ENCODE measurements at places on chromosomes 4 and X.

GRCh38 chr4:102569200-102569599, 68.0 kb downstream of the NFKB1 start:
- DNase-seq, result no peak

DNA sequence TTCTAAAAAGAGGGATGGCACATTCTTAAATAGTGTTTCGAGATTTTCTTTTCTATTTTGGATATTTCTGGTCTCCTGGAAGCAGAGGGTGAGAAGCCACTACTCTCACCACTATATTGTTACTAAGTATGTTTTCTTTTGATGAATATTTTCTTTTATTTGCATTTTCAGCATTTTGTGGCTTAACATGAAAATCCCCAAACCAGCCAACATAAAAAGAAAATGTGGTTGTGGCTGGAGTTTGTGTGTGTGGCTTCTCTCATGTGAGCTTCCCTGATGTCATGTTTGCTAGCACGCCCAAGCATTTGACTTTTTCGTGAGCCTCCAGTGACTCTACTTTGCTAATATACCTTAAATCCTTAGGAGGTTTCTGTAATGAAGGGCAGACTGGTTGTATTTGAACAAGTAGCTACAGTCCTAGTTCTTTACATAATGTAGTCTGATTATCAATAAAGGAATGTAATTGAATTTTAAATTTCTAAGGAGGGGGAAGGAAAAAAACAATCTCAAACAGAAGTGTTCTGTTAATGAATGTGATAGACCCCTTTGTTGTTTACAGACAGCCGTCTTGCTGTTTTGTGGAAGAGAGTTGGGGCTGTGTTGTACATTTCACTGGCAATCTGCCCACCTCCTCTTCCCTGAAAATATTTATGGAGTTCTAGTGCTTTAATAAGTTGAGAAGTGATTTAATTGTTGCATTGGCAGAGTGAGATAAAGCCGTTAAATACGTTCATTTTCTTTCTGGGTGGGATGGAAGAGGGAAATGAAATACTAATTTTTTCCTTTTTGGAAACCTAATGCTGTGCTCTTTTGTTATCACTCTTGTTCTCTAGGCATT, 114.6 kb downstream of the ARHGAP10 start:
- DNase-seq, result peak; percentile 70

GRCh38 chr4:27381815-27382214, 521.2 kb downstream of the STIM2 start:
- DNase-seq, result no peak

DNA sequence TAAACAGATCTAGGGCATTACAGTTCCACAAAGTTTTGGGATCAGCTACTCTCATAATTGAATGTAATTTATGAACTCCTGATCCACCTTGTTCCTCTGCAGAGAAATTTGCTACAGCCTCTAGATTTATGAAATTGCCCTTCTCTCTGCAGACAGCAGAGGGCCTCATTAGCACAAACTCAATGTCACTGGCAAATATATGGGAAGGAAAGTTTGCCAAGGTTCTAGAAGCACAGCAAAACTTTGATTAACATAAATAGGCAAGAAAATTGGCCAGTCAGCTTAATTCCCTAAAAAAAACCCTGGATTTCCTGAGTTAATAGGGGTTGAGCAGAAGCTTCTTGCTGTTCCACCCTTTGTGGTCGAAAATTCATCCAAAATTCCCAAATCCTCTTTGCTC, 31.5 kb downstream of the PRPS1 start:
- DNase-seq, result peak; percentile 29

DNA sequence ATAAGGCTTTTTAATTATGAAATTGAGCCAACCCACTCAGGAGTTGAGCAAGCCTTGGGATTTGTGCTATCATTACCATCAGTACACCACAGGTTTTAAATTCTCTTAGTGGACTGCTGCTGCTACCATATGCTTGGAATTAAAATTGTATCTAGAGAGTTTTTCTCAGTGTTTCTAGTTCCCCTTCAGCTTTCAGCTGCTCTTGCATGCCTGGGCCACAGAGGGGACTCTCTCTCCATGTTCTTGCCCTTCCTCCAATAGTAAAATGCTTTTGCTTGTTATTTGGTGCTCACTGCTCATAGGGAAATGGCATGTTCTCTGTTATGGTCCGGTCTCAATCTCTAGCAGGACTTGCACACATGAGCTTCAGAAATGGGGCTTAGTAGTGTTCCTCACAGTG, 101.9 kb downstream of the IGSF1 start:
- peak; percentile 3 for DNase-seq

DNA sequence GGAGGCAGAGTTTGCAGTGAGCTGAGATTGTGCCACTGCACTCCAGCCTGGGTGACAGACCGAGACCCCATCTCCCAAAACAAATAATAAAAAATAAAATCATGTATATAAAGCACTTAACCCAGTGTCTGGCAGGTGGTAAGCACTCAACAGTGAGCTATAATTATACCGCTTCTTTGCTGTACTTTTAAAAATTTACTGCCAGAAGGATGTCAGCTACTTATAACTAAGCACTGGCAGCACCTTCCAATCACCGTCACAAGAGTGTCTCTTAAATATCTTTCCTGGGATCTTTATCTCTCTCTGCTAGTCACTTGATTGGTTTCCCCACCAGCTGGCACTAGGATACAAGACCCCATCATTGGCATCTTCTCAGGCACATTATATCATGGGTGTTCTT, 53.9 kb upstream of the DAPP1 start:
- no peak for DNase-seq

DNA sequence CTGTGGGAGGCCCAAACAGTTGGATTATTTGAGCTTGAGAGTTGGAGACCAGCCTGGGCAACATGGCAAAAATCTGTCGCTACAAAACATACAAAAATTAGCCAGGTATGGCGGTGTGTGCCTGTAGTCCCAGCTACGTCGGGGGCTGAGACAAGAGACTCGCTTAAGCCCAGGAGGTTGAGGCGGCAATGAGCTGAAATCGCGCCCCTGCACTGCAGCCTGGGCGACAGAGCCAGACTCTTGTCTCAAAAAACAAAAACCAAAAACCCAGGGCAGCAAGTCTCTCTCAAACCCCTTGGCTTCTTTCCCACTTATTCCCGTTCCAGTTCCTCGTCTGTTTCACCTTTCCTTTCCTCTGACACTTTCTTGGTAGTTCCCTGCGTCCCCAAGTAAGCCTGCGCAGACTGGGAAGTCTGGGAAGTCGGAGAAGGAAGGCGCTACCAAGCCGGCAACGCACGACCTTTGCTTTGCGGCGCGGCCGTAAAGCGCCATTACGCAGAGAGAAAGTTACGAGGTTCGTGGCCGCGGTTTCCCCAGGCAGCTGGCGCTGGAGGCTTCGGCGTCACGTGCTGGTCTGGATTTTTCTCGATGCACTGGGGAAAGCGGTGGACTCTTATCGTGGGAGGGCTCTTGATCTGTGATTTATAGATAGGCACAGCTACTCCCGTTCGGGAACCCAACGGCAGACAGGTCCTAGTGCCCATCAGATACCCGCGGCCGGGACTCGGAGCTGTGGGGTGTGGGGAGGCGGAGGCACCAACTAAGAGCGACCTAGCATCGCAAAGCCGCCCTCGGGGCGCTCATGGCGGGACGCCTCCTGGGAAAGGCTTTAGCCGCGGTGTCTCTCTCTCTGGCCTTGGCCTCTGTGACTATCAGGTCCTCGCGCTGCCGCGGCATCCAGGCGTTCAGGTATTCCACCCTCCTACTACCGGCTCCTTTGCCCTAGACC, at the start of gene NUDT9:
NUDT9 (plus strand) TSS at position 470 of the 949 bp plus-strand sequence; CDS start at position 803, 333 bp downstream.
- DNase-seq, result peak; percentile 92

DNA sequence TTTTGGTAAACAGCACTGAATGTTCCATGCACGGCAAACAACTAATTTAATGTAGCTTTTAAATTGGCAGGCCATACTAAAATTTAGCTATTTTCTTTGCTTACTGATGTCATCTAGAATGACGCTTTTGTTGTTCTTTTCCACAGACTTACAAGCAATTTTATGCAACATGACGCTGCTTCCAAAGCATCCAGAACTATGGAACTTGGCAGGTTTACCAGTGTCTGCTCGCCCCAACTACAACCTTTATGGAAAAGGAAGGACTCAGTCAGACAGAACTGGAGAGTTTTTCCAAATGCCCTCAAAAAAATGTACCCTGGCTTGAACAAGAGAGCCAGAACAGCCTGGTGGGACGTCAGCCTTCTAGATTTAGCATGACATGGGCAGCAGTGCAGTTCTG, 58.7 kb downstream of the ANOS1 start:
- DNase-seq, result no peak

DNA sequence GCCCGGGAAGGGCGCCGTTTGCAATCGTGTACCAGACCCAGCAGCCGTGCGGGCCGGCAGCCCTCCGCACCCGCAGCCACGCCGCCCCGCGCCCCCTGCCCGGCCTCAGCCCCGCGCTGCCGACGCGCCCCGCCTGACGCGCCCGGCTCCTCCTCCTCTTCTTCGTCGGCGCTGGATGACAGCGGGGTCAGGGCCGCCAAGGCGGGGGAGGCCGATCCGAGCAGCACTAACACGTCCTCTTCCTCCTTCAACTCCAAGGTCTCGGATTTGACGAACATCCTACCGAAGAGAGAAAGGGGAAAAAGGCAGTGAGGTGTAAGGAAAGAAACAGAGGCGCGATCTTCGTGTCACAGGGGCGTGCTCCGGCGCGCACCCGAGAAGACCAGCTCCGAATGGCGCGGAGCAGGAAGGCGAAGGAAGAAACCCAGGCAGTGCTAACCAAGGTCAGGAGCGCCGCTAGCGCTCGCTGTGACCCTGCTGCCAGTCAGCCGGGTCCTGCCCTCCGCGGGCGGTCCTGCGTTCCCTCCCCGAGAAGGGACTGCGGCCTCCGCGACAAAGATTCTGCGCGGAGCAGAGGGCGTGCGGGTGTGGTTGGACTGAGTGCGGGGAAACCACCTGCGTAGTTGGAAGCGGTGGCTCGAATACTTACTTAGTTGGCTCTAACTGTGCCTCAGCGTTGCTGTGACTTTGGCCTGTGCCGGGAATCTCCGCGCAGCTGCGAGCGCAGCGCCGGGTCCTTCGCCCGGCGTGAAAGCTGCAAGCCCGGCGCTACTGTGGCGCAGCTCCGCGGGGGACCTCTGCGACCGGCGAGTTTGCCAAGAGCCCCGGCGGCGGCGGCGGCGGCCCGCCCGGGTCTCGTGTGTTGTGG, 548 bp downstream of the NEUROG2 start:
- DNase-seq, result peak; percentile 44

DNA sequence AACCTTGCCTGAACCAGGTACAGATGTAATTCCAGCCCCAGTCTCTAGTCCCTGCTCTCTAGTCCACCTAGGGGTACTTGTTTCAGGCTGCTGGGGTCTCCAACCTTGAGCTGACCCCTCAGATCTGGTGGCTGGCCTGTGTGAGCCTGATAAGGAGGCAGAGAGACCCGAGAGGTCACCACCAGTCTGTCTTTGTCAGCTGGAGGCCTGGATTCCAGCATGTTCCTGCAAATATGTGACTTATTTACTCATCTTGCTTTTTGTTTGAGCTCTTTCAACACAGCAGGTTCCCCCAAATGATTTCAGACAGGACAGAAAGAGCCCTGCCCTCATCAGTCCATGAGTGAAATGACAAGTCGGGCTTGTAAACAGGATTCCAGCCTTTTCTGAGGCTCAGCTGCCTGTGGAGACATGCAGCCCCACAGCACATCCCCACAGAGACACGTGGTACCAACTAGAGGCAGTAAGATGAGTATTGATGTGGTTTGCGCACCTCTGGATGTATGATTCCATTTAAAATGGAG, 37.5 kb upstream of the STK26 start:
- DNase-seq, result no peak

GRCh38 chr4:72997409-72997808, 72.1 kb downstream of the COX18 start:
- DNase-seq, result no peak

GRCh38 chr4:99827454-99827853, 10.8 kb downstream of the DAPP1 start:
- DNase-seq, result no peak

DNA sequence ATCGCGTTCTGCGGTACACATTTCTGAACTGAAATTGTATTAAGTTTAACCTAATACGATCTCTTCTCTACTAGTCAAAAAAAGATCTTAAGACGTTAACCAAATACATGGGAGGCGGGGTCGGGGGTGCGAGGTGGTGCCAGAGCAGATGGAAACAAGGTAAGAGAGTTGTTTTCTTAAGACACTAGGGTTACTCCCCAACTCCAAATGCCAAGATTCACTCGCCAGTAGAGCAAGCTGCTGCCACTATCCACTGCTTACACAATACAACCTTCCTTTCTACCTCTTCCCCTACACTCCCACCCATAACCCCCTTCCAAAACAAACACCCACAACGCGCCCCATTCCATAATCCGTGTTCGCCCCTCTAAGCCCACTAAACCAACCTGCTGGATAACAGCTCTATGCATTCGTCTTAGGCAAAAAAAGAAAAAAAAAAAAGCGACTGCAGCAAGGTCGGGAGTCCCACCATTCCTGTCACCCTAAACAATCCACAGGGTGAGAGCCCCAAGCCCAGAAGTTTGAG, 1.3 kb downstream of the LCORL start:
- DNase-seq, result peak; percentile 25

DNA sequence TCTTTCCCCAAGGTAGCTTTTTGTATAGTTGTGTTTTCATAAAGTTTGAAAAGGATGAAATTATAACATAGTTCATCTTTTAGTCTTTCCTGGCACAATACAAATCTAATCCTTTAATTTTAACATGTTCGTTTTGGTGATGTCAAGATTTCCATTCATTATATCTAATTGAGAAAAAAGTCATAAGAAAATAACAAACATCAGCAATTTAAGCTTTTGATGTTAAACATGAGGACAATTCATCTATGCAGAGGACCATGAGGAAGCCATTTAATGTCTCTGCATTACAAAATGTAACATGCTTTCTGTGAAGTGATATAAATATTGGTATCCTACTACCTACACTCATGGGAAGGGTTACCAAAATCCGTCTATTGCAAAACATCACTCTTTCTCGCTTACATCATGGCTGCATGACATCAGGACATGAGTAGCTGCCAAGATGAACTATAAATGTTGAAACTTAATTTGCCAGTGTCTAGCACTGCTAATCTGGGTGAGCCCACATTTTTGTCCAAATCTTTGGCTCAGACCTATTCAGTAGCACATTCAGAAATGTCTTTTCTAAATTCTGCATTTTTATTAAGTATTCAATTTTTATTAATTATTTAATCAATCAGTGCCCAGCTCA, 9.5 kb downstream of the EPGN start:
- DNase-seq, result no peak

- no peak for DNase-seq
Observed at GRCh38 chrX:101744085-101744484, 84.4 kb upstream of the ARMCX2 start.

DNA sequence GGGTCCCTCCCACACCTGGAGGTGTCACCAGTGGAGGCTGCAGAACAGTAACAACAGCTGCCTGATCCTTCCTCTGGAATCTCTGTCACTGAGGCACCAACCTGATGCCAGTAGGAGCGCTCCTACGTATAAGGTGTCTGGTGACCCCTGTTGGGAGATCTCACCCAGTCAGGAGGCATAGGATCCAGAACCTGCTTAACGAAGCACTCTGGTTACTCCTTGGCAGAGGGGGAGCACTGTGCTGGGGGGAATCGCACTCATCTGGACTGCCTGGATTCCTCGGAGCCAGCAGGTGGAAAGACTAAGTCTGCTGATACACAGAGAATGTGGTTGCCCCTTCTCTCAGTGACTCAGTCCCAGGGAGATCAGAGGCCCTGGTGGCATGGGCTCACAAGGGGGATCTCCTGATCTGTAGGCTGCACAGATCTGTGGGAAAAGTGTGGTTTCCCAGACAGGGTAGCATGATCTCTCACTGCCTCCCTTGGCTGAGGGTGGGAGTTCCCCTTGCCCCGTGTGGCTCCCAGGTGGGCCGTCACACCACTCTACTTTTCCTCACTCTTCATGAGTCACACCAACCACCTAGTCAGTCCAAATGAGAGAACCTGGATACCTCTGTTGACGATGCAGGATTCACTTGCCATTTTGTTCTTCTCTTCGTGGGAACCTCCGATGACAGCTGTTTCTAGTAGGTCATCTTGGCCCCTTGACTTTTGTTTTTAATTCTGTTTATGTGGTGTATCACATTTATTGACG, 305.9 kb downstream of the IDS start:
- no peak for DNase-seq
